Left ventricle myocardium superior (tissue), 1 donor: ENCODE measurements at places on chromosomes 16 and 17.

GRCh38 chr16:29256501-29256981 lies 150.0 kb downstream of the NPIPB11 start:
- DNase-seq = no peak

- no peak for DNase-seq
Measured at GRCh38 chr16:80100846-80101451, 439.8 kb upstream of the DYNLRB2 start.

GRCh38 chr16:68884401-68884800 lies 41.1 kb downstream of the TANGO6 start:
- DNase-seq = no peak

DNA sequence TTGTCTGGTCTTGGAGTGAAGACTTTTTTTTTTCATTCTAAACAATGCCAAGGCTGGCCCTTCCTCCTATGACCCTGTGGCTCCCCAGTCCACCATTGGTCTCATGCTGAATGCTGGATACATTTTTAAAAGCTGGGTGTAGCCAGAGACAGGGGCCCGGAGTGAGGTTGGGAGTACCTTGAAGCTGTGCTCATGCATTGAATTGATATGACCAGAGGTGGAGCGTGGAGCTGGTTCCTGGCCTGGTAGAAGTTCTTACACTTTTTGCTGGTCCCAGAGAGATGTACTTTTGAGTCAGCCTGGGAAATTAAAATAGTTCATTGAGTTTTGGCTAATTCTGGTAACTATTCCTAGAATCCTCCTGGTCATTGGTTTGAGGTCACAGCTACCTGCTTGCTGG lies 83.6 kb downstream of the CMIP start:
- DNase-seq = no peak

DNA sequence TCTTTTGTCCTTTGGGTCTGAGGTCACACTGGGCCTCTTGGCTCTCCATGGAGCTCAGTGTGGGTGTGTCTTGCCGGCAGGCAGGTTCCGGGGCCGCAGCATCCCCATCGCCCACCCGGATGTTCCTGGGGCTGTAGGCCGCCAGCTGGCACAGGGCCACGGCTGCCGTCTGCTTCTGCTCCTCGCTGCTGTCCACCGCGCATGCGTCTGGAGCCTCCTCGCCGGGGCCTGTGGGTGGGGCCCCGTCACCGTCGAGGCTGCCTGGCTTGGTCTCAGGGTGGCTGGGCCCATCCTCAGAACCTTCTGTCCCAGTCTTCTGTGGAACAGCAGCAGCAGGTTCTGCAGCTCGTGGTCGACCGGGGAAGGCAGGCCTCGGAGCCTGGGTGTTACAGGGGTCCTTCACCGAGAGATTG lies 9.6 kb downstream of the ZNF750 start:
- DNase-seq = peak; percentile 92

GRCh38 chr16:27726621-27727261 lies 176.8 kb downstream of the KATNIP start:
- no peak for DNase-seq

- DNase-seq = peak; percentile 77
Measured at GRCh38 chr16:22898874-22899348, 84.9 kb downstream of the HS3ST2 start.

DNA sequence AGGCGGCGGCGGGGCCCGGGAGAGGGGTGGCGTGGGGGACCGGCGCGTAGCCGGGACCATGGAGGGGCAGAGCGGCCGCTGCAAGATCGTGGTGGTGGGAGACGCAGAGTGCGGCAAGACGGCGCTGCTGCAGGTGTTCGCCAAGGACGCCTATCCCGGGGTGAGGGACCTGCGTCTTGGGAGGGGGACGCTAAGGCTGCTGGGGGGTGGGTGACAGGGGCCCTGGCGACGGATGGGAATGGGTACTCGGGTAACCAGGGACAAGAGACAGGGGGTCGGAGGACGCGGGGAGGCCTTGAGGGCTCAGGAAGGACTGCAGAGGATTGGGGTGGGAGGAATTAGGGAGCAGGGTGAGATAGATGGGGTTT lies 243 bp downstream of the RND2 start:
- DNase-seq = no peak

GRCh38 chr16:85550422-85550864 lies 62.7 kb upstream of the GSE1 start:
- DNase-seq = no peak

DNA sequence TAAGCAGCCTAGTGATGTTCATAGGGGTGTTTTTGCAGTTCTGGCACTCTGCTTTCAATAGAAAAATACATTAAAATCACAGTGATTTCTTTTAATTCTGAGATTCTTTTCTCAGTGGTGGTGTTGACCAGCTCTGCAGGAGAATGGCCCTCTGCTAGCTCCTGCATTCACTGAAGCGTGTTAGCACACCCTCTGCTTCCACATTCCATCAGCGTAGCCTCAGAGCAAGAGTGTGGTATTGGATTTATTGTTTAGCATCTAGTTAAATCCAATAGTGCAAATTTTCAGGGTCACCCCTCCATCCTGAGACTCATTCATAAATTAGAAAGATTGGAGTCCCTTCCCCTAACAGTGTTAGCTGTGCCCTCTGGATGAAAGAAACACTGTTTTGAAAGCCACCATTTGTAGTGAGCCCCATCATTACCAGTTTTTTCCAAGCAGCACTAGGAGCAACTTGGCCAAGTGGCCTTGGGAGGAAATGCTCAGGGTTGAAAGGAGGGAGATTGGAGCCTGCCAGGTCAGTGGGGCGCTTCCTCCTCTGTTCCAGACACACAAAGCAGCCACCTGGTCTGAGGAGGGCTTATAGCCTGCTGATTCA lies 45.7 kb downstream of the B9D1 start:
- DNase-seq = no peak

GRCh38 chr17:36131421-36131820 lies 27.8 kb downstream of the CCL4 start:
- no peak for DNase-seq

DNA sequence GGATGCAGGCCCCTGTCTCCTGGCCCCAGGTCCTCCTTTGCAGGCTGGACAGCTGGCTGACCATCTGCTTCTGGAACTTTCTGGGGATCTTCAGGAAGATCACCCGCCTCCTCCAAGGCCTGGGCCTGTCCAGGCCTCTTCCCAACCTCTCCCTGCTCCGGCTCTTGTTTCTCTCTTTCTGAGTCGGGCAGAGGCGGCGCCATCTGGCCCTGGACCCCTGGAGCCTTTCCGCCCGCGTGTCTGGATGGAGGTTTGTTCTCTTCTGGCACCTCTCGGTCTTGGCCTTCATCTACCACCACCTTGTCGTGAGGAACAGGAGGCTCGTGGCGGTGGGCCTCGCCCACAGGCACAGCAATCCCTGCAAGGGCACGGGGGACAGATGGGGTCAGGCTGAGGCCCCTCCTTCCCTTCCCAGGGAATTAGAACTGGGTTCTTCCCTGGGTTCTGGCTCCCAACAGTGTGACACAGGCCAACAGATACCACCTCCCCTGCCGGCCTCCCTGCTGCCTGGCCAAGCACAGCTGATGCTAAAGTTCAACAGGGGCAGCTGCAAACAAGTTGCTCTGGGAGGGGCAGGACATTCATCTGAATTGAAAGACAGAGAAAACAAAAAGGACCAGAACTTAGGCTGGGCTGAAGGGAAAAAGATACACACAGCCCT lies 13.3 kb downstream of the NDUFAF8 start:
- no peak for DNase-seq

- DNase-seq = no peak
Measured at GRCh38 chr17:71320009-71320796, 800.6 kb upstream of the SOX9 start.

DNA sequence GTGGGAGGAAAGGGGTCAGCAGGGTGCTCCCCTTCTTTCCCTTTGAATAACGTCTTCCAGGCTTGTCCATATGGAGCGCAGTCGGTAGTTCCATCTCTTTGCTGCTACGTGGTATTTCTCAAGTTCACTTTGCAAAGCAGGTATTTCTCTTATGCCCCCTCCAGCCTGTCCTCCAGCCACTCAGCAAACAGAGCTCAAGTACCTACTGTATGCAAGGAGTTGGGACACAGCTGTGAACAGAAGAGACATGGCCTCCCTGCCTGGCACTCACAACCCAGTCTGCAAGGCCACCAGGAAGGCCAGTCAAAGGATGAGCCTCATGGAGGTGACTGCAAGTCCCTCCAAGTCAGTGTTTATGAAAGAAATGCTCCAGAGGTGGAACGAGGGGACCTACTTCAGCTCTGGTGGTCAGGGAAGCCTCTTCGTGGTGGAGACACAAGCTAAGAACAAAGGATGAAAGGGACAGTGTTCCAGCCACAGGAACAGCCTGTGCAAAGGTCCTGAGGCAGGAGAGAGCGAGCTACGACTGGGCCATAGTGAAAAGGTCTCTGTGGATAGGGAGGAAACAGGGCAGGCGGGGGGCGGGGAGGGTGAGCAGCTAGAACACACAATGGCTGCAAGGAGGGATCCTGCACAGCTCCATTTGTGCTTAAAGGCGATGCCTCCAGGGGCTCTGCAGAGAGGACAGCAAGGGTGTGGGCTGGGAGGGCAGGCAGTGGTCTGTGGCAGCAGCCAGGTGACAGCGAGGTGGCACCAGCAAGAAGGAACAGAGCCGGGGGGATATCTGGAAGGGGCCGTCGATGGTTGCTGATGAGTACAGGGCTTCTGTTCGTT lies 32.6 kb downstream of the PPL start:
- DNase-seq = no peak

DNA sequence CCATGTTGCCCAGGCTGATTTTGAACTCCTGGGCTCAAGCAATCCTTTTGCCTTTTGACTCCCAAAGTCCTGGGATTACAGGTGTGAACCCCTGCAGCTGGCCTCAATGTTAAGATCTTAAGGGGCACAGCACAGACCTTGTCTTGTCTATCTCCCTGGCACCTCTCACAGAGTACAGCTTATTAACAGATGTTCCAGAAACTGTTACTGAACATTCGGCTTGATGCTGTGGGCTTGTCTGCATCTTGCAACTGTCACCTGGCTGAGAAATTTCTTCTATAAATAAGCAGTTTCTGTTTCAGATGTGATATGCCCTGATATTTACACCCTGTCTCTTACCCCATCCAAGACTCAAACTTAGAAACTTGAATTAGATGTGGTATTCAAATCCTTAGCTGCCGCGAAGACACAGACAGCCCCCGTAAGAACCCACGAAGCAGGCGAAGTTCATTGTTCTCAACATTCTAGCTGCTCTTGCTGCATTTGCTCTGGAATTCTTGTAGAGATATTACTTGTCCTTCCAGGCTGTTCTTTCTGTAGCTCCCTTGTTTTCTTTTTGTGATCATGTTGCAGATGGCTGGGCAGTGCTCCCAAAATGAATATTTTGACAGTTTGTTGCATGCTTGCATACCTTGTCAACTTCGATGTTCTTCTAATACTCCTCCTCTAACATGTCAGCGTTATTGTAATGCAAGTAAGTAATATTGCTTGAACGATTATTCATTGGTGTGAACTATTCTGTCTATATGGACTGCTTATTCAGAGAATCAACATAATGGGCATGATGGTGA lies at the start of gene TNFRSF17:
Gene TNFRSF17, plus strand, starts transcription at position 450 of the 791 bp plus-strand sequence. Its CDS starts 115 bp downstream, at position 565.
- DNase-seq = no peak

DNA sequence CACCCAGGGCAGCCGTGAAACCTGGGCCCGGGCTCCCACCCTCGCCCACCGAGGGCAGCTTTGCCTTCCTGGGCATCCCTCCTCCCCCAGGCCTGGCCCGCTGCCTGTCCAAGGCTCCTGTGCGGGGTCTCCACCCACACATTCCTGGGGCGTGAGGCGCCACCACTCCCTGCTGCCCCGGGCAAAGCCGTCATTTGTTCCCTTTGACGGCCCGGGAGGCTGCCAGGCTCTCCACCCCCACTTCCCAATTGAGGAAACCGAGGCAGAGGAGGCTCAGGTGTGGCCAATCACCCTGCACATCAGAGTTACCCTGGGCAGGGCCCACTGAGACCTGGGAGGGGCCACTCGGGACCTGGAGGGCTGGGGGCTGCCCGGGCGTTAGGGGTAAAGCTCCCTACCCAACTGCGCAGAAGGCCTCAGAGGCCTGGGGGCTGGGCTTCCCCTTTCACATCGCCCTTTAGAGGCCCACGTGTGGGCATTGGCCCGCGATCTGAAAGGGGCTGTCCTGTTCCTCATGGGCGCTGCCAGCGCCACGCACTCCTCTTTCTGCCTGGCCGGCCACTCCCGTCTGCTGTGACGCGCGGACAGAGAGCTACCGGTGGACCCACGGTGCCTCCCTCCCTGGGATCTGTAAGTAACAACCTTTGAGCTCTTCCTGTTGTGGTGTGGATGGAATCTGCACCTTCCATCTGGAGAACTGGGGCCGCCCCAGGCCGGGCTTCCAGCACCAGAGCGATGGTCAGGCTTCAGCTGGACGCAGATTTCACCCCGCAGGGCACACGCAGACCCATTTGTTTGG lies at the start of gene MSLN:
Gene MSLN, plus strand, starts transcription at position 190 of the 799 bp plus-strand sequence. CDS start 1,947 bp downstream, outside the sequence.
- DNase-seq = no peak

DNA sequence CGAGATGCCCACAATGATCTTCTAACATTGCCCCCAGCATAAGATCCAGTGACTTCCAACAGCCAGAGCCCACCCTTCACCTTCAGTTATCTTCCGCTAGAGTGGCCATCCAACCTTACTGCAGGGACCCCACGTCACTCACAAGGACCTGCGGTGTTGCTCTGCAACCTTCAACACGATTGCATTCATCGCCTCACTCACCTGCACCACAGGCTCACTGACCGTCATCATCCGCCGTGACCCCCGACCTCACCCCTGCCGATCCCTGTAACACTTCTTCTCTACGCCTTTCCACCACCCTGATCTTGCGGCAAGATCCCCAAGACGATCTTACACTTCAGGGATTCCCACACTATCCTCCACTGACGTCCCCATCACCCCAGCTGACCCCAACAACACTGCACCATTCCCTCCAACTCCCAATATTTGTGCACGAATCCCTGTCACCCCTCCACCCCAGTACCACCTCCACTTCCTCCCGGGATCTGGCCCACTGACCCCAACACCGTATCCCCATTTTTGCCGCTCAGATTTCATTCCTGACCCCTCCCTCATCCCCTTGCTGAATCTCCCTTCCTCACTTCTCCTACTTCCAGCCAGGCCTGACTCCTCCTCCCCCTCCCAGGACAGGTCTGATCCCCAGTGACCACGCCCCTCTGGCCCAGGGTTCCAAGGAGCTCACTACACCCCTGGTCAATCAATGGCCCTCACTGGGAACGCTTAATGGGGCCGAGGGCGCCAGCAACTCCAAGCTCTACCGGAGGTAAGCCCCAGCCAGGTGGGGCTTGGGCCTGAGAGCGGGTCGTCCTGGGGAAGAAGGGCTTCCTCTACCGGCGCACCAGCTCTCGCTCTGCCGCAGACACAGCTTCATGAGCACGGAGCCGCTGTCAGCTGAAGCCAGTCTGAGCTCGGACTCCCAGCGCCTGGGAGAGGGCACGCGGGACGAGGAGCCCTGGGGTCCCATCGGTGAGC lies 7.6 kb downstream of the RUNDC3A start:
- DNase-seq = no peak

DNA sequence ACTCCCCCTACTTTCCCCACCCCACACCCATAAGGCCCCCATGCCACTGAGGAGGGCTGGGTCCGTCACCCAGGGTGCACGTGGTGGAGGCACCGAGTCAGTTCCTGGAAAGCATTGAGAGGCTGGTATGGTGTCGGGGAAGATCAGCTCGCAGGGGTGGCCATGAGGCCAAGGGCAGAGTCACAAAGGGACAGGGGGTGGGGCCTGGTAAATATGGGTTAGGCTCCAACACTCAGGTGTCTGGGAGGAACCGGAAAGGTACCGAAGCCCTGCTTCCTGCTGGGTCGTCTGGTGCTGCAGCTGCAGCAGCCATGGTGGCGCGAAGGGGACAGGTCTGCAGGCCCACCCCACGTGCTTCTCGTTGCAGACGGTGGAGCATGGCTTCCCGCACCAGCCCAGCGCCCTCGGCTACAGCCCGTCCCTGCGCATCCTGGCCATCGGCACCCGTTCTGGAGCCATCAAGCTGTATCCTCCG lies 30.2 kb downstream of the LLGL2 start:
- no peak for DNase-seq

GRCh38 chr16:53053967-53054669 lies 673 bp upstream of the CHD9 start:
- peak; percentile 74 for DNase-seq

GRCh38 chr17:7222972-7223292 lies 3.2 kb downstream of the ACADVL start:
- DNase-seq = peak; percentile 40
